ENCODE measurements at places on chromosomes 1 and 21.
A peak's percentile ranks its signal among the peaks of the same experiment; 100 is the strongest.

- no peak for DNase-seq
Measured at GRCh38 chr1:234774971-234775370, 165.0 kb upstream of the IRF2BP2 start.

DNA sequence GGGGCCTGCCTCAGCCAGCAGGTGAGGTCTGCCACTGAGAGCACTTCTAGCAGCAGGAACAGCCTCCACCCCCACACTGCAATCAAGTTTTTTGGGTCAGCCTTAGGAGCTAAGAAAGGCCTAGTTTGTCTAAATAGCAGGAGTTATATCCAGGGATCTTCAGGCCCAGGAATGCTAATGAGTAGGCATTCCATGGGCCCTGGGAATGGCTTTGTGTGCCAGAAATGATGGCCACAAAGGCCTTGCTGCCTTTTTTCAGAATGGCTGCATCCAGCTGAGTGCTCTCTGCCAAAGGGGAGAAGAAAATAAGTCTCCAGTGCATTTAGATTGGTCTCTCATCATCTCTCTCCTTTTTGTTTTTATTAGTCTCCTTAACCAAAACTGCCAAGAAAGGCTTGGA, 2.8 kb downstream of the MRTO4 start:
- DNase-seq, result no peak

DNA sequence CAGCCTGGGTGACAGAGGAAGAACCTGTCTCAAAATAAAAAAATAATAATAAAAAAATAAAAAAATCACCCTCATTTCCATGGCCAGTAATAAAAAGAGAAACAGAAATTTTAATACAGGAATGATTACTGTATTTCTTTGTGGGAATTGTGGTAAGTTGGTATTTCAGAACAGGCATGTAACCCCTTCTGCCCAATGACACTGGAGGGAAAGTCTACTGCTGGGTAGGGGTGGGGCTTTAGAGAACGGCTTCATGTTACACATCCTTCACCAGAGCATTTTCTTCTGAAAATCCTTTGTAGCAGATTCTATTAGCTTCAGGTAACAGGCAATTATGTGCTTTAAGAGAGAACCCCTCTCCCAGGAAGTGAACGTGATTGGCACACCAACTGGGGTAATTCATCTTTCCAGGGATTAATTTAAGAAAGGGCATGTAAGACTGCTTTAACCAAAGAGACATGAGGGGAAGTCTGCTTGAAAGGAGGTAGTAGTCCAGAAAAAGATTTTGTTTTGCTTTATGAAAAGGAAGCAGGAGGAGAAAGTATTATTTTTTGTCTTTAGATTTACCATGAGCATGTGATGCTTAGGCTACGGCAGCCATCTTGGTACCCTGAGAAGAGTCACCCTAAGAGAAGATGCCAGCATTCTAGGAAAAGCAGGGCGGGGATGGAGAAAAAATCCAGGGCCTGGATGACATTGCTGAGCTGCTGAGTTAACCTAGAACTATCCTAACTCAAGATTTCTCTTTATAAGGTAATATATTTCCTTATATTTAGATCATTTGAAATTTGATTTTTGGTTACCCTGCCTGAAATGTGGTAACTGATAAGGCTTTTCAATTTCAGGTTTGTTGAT, 57.7 kb upstream of the DPT start:
- DNase-seq, result no peak

DNA sequence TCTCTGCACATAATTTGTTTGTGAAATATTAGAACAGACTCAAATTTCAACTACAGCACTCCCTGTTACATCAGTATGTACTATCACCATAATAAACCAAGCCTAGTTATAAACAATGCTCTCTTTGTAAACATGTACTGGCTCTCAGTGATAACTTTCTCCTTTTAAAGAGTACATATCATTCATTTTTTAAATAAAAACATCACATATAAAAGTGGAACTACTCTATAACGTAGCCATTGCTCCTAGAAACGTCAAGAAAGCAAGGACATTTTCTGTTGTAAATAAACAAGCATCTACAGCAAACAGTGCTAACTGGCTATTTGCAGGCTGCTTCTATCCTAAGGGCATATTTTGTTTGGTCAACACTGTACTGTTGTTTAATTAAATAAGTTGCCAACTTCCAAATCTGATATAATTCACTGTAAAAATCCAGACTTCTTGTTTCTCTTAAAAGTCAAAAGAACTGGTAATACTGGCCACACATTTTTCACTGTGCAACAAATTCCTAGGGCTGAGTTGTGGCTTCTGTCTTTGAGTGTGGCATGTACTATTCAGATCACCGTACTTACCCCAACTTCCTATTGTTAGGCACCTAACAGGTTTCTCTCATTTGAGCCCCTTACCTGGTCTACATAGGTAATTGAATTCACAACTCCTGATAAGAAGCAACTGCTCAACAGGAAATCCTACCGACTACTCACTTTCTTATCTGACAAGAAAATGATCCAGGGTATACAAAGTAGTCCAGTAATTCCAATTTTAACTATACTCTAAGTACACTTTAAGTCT, 111.9 kb downstream of the DENND1B start:
- no peak for DNase-seq

DNA sequence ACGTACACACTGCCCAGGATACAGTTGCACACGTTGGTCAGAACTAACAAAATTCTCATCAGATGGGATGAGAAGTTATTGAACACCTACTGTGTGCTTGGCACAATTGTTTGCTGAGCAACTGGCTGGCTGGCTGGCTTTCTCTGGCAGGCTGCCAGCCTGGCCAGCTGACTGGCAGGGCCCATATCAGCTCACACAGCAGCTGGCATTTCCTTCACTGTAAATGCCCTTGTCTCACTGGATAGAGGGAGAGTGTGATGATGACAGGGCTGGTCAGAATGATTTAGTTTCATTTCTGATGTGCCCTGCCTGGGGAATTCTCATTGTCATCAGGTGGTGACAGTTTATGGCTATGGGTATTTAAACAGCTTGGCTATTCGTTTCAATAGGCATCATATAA, 15.8 kb downstream of the CAMK2N1 start:
- DNase-seq, result no peak

GRCh38 chr1:61135291-61135690, 52.9 kb downstream of the NFIA start:
- no peak for DNase-seq

DNA sequence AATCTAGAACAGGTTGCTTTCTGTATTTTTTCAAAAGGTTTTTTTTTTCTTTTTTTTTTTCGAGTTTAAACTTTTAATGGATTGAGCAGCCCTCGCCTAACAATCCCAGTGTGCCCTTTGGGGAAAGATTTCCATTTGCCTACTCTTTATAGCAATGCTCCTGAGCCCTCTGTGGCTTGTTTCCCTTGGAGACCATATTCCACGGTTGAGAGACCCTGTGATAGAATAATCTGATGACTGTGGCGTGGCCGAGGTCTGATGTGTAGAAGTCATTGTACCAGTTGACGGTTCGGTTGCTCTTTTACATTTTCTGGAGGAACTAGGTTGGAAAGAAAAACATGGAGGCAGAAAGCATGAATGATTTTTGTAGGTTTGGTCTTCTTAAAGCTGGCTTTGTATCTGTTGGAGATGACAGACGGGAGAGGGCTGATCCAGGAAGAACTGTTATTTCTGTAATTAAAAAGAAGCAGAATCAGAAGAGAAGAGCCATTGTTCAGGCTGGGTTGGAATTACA, 305.7 kb upstream of the NRIP1 start:
- peak; percentile 97 for DNase-seq

GRCh38 chr21:45027241-45028196, 46.9 kb upstream of the ADARB1 start:
- no peak for DNase-seq

GRCh38 chr1:41430069-41430468, 54.4 kb downstream of the EDN2 start:
- DNase-seq, result no peak

GRCh38 chr1:12617511-12617900, 504 bp downstream of the DHRS3 start:
- DNase-seq, result no peak
